Memory B cell (primary cell): ENCODE measurements at places on chromosomes 12 and 14.

DNA sequence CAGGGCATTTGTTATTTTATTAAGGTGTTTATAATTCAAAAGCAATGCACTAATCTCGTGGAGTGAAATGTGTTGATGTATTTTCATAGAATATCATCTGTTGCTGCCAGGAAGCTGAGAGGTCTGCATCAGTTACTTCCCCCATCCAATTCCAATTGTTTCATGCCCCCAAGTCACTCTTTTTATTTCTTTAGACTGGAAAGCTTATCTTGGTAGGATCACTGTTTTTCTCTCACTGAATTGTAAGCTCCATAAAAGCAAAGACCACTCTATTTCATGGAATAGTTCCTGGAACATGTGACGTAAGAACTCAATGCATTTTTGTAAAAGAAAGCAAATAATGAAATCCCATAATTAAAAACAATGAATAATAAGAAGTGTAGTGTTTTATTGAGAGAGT, 420.2 kb downstream of the TRHDE start:
- no peak for DNase-seq

DNA sequence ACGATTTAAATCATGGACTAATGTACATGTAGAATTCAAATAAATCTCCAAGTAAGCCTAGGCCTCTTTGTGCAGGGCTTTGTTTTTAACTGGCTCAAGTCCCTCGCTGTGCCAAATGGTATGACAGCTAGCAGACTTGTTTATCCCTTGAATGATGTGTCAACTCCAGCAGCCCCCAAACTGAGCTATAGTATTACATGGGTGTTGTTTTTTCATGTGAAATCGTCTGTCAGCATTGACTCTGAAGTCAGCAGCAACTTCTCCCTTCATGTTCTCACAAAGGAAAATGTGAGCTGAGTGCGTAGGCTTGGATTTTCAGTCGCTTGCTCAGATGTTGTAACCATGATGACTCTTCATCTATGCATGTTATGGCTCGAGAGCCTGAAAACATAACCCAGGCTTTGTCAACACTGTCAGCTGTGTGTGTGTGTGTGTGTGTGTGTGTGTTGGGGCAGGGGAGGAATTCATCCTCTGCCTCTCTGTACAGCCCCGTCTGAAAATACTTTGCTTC, 73.3 kb downstream of the PTHLH start:
- DNase-seq, result no peak

GRCh38 chr14:34097644-34098043, 146.8 kb upstream of the EGLN3 start:
- DNase-seq, result no peak

DNA sequence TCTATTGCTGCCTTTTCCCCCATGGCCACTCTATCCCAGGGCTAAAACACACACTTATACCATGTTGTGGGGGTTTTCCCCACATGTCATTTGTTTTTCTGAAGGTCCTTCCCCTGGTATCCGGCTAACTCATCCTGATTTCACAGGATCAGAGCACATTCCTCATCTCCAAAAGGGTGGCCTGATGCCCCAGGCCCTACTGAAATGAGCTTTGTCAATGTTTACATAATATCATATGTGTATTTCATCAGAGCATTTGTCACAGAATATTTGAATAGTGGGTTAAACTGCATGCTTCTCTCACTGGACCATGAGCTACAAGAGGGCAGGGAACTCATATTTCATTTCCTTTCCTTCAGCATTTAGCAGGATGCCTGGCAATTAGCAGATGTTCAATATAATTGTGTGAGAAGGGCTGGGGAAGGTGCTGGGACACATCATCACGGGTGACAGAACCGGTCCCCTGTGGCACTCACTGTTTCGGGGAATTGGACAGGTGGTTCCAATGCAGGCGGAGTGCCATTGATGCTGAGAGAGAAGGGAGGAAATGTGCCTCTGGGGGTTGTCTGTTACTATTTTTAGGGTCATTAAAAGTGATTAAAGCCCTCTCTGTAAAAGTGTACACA, 26.8 kb downstream of the EMP1 start:
- DNase-seq, result no peak

DNA sequence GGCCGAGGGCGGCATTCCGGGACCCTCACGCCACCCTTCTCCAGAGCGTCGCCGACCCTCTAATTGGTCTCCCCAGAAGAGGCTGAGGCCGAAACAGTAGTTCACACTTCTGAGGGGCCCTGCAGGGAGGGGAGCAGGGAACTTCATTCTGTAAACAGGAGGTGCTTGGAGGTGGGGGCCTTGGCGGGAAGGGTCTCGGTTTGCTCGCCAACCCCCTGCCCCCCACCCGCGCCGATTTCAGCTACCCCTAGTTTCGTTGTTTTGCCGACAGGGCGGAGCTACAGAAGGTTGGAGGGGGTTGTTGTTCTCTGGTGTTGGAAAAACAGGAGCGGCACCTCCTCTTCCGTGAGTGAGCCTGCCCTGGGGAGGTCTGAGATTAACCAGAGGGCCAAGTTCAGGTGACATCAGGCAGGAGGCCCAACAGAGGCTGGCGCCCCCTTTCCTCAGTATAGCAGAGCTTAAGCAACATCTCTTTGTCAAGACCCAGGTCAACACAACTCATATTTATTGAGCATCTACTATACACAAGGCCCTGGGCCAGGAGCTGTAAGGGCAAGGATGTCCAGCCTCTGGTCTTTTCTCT, 682 bp downstream of the ERBB3 start:
- DNase-seq, result no peak
